ENCODE measurements at places on chromosomes 11 and 22.

DNA sequence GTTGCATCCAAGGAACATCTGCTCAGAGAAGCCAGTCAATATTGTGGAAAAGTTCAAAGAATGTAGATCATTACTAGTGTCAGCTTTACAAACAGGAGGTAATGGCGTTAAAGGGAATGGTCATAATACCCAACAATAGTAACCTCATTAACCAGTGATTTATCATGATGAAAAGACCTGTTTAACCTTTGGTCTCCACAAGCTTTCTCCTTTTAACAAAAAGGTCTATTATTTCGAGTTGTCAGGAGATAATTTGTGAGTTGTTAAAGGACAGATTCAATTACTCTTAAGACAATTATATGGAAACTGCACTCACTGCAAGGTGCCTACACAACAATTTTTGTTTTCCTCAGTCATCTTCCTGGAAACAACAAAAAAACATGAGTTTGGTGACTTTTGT, 73.8 kb upstream of the HTATIP2 start:
- DNase-seq: no peak

DNA sequence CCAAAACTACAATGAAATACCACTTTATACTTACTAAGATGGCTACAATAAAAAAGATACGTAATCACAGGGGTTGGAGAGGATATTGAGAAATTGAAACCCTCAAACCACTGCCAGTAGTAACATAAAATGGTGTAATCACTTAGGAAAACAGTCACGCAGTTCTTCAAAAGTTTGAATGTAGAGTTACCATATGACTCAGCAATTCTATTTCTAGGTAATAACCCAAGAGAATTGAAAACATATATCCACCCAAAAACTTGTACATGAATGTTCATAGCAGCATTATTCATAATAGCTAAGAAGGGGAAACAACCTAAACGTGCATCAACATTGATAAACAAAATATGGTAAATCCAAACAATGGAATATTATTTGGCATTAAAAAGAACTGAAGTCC, 24.4 kb upstream of the PSMA1 start:
- DNase-seq: no peak

GRCh38 chr11:110833033-110833484, 120.8 kb upstream of the ARHGAP20 start:
- no peak for DNase-seq

DNA sequence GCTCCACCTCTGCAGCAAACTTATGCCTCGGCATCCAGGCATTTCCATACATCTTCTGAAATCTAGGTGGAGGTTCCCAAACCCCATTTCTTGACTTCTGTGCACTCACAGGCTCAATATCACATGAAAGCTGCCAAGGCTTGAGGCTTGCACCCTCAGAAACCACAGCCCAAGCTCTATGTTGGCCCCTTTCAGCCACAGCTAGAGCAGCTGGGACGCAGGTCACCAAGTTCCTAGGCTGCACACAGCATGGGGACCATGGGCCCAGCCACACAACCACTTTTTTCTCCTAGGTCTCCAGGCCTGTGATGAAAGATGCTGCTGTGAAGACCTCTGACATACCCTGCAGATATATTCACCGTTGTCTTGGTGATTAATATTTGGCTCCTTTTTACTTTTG, 24.7 kb upstream of the MTMR2 start:
- no peak for DNase-seq

- no peak for DNase-seq
Observed at GRCh38 chr22:21816787-21817496, 50.5 kb downstream of the MAPK1 start.

DNA sequence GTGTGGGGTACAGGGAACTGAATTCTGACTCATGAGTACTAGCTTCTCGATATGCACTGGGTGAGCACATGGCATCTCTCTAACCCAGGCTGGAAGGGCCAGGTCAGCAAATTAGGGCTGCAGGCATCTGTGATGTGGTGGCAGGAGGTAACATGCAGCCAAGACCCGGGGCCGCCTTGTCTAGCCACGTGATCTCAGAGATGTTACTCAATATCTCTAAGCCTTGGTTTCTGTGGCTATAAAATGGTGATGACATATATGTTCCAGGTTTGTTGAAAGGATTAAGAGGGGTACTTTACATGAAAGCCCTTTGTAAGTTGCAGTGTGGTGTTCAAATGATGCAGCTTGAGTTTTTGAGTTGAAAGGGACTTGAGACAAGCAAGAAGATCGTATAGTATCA, 3.2 kb downstream of the ST14 start:
- no peak for DNase-seq

- no peak for DNase-seq
Observed at GRCh38 chr11:106011481-106011880, 10.6 kb downstream of the MSANTD4 start.

Data from activated T-helper 1 cell treated with Interleukin-2 at 50 U/mL for 16 hours (primary cell).